ENCODE measurements at places on chromosomes 5 and 9.

DNA sequence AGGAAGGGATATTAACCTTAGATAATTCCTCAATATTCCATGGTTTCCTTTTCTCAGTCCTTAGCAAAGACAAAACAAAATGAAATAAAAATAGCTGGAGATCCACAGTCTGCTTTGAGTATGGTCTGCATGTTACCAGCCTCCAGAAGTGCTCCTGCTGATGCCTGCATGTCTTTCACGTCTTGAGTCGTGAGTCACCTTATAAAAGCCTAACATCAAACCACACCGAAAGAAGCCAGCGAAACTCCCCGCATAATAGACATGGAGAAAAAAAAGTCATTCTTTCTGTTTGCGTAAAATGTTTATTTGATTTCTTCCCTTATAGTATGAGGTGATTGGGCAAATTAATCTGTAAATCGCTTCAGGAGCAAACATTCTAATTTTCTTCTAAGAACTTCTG lies 380.5 kb downstream of the SLCO4C1 start:
- no peak for DNase-seq

DNA sequence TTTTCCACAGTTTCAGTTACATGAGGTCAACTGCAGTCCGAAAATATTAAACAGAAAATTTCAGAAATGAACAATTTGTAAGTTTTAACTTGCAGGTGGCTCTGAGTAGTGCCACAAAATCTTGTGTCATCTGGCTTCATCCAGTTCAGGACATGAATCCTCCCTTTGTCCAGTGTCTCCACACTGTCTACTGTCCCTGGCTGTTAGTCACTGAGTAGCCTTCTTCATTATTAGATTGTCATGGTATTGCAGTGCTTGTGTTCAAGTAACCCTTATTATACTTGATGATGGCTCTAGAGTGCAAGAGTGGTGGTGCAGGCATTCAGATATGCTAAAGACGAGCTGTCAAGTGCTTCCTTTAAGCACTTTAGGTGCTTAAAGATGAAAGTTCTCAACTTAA lies 65.3 kb downstream of the CFAP95 start:
- peak; percentile 35 for DNase-seq

DNA sequence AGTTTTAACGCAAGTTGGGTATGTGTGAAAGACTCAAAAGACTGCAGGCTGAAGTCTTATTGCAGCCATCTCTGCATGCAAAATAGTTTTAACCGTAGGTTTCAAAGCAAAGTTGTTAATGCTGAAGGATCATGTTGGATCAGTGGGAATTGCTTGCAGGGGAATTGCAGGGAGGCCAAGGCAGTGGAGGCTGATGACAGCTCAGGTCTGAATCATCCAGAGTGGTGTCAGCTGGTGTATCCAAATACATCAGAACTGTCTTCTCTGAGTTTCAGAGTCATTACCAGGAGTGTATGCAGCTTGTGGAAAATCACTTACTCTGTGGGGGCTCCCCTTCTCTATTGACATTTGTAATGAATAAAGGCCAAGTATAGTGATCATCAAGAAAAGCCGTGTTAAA lies 435.7 kb downstream of the SH3GL2 start:
- no peak for DNase-seq

GRCh38 chr9:97978371-97979130 lies 4.6 kb upstream of the ANP32B start:
- DNase-seq, result no peak

GRCh38 chr5:148002451-148002850 lies 61.3 kb upstream of the SPINK5 start:
- DNase-seq, result no peak

- no peak for DNase-seq
Observed at GRCh38 chr9:94210616-94211603, 48.2 kb upstream of the ZNF169 start.

- DNase-seq, result no peak
Observed at GRCh38 chr9:82998409-82998808, 64.5 kb downstream of the RASEF start.

GRCh38 chr5:159515197-159515596 lies 184.9 kb upstream of the IL12B start:
- no peak for DNase-seq

DNA sequence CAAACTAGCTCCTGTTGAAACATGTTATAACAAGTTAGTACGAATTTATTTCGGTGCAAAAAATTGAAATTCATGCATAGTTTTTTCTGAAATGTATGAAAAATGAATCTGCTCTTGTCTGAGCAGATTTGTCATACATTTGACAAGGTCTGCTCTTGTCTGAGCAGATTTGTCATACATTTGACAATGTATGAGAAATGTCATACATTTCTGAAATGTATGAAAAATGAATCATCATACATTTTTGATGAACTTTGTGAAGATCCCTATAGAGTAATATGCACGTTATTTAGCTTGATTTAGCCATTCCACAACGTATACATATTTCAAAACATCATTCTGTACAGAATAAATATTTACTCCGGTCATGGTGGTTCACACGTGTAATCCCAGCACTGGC lies 85.9 kb upstream of the PARP8 start:
- no peak for DNase-seq

GRCh38 chr9:68775003-68775730 lies 70.1 kb downstream of the PIP5K1B start:
- DNase-seq, result no peak

GRCh38 chr5:179613460-179614071 lies 9.9 kb downstream of the HNRNPH1 start:
- DNase-seq, result no peak

DNA sequence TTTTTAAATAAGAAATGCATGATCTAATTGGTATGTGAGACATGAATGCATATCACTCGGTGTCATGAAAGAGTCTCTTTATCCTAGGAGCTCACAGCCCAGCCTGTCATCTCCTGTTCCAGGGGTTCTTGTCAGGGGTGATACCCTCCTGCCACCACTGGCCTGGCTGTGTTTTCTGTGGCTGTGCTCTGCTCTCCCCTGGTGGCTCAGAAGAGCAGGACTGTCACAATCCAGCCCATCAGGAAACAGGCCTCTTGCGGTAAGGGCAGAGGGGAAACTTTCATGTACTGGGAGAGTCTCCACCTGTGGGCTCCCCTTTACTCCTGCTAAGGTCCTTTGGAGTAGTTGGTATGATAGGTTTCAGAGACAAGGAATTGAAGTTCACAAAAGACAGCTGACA lies 240.2 kb upstream of the GLRA1 start:
- no peak for DNase-seq

GRCh38 chr9:1238407-1238806 lies 188.2 kb downstream of the DMRT2 start:
- DNase-seq, result no peak
